ENCODE measurements at places on chromosomes 6 and 20.
A peak's percentile ranks its signal among the peaks of the same experiment; 100 is the strongest.

GRCh38 chr6:135161411-135162395 is 19.4 kb upstream of the MYB start:
- DNase-seq = no peak

DNA sequence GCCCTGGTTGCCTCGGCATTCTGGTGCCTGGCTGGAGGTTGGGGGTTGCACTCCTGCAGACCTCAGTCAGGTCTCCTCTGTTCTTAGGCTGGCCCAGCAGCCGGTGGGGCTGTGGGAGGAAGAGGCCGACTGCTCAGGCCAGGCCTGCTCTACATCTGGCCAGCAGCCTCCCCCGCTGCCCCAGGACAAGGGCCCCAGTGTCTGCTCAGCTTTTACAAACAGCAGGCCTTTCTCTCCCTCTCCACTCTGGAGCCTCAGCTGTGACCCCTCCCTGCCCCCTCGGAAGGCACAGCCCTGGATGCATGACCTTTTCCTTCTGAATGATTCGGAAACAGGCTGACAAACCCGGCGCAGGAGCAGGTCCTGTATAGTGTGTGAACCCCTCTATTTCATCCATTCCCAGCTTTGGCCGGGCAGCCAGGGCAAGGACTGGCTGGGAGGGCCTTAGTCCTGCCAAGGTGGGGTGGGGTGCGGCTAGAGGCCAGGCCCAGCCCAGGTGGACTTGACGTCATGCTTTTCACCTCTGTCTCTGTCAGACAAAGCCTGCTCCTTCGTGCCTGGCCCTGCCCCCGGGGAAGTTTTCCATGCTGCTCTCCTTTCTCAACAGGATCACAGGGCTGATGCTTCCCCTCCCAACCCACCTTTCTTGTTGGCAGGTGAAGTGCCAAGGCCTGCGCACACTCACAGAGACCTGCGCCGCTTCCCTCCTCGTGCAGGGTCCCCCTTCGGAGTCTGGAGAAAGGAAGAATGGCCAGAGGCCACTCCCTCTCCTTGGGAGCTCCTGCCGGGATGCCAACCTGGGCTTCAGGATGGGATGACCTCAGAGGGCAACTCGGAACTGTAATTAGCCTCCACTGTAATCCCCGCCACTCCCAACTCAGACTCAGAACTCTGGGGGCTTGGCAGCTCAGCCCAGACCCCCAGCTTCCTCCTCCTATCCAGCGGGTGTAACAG is 10.1 kb upstream of the ITPR3 start:
- DNase-seq = no peak

- DNase-seq = no peak
These were observed 183.0 kb upstream of the MMS22L start for GRCh38 chr6:97465877-97466561.

DNA sequence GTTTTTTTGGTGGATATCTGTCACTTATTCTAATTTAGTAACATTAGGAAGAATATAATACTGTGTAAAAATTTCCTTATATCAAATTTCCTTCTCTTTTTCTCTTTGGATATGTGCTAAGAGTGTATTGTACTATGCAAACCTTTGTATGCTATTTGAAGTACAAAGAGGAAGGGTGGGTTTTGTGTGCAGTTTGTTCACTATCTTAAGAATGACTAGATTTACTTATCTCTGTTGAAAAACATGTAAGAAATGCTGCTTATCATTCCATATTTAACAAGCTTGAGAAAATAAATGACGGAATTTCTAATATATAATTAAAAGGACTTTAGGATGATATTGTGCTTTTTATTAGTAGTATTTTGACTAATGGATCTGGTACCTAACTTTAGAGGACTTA is 13.1 kb downstream of the CD2AP start:
- no peak for DNase-seq

DNA sequence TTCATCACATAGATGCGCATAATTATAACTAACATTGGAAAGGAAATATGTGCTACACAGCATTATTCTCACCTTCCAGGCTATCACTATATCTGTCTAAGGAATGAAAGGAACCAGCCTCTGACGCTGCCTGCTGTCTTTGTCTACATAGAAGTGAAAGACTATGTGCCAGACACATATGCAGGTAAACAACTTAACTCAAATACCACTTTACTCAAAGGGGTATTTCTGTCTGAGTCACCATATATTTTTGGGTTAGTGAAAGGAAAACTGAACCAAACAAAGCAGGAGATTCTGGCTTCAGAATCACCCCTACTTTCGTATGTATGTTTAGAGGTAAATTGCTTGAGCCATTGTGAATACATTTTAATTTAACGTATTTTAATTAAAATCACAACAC is 328.6 kb upstream of the PLCB4 start:
- DNase-seq = no peak

- peak; percentile 19 for DNase-seq
These were observed 13.1 kb upstream of the CDK19 start for GRCh38 chr6:110828396-110828795.

GRCh38 chr6:157313531-157314467 is 9.5 kb downstream of the TMEM242 start:
- no peak for DNase-seq

DNA sequence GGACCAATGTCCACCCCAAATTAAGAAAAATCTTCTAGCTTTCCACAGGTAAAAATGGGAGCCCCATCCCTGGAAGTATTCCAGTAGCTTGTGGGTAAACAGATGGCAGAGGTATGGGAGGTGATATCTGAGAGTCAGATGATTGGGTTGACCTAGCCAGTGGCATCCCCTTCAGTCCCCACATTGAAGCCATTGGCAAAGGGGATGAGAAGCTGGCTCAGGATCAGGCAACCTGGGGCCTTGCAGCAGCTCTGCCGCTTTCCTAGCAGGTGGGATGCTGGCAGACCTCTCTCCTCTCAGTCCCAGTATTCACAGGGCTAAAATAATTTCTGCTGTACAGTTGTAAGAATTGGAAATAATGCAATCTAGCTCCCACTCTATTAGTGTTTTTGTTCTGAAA is 108.9 kb upstream of the KCNG1 start:
- DNase-seq = no peak

- no peak for DNase-seq
These were observed 92.8 kb downstream of the RWDD2A start for GRCh38 chr6:83285917-83286316.

- no peak for DNase-seq
These were observed 303.9 kb downstream of the CBLN4 start for GRCh38 chr20:55701467-55701866.

GRCh38 chr20:8661229-8661952 is 407.5 kb upstream of the PLCB4 start:
- DNase-seq = no peak

- DNase-seq = no peak
These were observed 24.5 kb downstream of the CD83 start for GRCh38 chr6:14142063-14142450.

- DNase-seq = peak; percentile 5
These were observed 24.7 kb upstream of the SRPK1 start for GRCh38 chr6:35945650-35946025.

DNA sequence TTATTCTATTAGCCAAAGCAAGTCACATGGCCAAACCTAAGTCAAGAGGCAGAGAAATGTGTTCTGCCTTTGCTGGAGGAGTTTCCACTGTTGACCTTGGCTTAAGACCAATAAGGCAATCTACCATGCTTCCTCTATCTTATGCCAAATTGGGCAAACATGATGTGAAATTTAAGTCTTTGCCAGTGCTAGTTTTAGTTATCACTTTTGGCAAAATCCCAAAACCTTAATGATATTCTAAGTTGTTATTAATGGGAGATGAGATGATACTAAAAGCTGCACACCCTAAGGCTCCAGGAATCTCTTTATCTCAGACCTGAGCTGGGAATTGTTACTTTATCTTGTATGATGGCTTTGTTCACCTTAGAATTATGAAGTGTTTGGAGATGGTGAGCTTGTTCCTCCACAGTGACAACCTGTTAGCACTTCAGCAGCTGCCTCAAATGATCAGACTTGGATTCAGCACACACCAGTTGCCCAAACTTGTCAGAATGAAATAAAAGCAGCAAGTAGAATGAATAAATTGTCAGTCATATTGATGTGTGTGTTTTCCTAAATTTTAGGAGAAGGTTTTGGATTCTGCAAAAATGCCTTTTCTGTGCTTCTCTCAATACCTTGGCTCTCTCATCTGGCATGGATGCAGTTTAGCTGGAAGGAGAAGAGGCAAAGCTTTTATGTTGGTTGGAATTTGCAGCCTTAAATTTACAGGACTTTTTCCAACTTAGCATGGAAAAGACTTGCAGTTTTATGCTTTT is 49.3 kb downstream of the RIN2 start:
- DNase-seq = no peak

DNA sequence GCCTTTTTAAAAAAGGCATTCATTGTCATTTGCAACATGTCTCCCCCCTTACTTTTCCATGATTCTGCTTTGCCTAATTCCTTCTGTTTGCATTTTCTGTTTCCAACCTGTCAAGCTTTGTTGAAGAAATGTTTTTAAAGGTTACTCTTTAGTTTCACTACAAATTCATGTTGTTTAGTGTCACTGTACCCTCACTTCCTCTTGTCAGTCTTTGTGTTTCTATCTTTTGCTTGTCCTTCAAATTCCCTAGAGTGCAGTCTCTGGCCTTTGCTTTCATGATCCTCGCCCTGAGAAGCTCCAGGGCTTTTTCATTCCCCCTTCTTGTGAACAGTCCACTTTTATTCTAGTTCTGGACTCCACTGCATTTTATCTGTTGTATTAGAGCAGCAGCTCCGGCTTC is 90.6 kb downstream of the MAP3K4 start:
- DNase-seq = no peak

DNA sequence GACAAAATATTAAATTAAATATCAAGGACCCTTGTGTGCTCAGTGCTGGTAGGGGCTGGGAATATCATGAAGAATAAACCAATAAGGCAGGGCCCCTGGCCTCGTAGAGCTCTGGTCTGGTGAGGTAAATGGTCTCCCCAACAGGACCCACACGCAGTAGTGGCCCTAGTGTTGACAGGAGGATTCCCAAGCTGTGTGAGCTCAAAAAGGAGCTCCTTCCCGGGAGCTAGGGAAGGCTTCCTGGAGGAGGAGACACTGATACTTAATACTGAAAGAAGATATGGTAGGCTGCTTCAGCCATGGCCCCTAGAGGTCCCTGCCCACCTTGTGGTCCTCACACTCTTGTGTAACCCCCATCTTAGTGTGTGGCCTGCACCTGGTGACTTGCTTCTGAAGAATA is 209.1 kb downstream of the NFATC2 start:
- DNase-seq = no peak

GRCh38 chr20:34791289-34792020 is 34.0 kb downstream of the NCOA6 start:
- peak; percentile 86 for DNase-seq

GRCh38 chr6:111759836-111760785 is 113.1 kb downstream of the FYN start:
- DNase-seq = peak; percentile 90

- DNase-seq = no peak
These were observed 171.0 kb upstream of the CITED2 start for GRCh38 chr6:139545206-139546105.

DNA sequence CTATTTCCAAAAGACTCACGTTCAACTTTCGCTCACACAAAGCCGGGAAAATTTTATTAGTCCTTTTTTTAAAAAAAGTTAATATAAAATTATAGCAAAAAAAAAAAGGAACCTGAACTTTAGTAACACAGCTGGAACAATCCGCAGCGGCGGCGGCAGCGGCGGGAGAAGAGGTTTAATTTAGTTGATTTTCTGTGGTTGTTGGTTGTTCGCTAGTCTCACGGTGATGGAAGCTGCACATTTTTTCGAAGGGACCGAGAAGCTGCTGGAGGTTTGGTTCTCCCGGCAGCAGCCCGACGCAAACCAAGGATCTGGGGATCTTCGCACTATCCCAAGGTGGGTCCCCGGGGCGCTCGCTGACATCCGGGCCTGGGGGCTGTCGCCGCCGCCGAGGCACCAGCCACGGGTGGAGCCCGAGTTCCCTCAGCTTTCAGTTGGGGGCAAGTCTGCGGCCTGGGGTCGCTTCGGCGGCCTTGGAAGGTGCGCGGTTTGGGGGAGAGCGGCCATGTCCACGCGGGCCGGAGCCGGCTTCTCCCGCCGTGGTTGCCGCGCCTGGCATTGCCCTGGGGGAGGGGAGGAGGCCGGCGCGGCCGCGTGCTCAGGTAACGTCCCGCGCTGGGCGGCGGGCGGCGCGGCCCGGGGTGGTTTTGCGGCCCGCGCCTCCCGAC is 429 bp downstream of the AMD1 start:
- DNase-seq = no peak

- peak; percentile 55 for DNase-seq
These were observed 185.1 kb downstream of the CLIC5 start for GRCh38 chr6:45830441-45831139.

DNA sequence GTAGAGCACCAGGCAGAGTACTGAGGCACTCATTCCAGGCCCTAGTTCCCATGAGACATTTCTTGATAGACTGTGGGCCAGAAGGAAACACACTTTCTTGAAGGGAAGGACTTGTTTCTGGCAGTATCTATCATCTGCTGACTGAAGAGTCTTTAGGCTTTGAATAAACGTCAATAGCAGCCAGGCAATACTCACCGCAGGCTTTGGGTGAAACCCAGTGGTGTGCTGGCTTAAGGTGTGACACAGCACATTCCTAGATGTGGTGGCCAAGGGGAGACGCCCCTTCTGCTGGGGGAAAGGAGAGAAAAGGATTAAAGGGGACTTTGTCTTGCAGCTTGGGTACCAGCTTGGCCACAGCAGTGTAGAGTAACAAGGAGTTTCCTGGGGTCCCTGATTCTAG is 1039.6 kb downstream of the HACE1 start:
- no peak for DNase-seq

DNA sequence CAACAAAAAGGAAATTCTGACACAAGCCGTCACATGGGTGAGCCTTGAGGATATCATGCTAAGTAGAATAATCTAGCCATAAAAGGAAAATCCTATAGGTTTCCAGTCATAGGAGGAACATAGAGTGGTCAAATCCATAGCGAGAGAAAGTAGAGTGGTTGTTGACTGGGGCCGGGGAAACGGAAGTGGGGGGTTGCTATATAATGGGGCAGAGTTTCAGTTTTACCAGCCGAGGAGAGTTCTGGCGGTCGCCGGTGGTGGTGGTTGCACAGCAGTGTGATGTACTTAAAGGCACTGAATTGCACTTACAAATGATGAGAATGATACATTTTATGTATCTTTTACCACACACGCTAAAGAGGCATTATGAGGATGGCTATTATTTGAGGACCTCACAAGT is 4.9 kb downstream of the GPR31 start:
- no peak for DNase-seq

GRCh38 chr6:129865013-129865412 is 3.9 kb upstream of the TMEM244 start:
- DNase-seq = no peak

DNA sequence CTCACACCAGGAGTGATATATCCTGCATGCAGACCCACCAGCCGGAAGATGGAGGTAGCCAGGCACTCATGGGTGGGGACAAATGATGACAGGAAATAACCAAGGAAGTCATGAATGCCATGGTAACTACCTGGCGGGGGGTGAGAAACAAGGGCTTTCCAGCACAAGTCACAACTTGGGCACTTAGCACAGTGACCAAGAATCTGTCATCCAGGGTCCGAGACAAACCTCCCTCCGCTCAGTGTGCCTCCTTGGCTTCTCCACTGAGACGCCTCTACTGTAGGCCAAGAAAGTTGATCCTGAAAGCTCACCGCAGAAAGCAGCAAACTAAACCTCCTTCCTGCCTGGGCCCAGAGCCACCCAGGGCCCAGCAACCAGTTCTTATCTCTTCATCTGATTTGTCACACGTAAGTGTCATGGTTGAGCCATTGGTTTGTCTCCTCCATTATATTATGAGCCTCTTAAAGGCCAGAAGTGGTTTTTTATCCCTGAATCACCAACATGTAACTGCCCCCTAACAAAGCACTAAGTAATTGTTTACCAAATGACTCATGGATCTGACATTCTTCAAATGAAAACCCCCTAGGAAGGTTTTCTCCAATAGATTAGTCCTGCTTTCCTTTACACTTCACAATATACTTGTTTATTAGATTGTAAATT is 84.3 kb upstream of the TAB2 start:
- peak; percentile 97 for DNase-seq

- peak; percentile 29 for DNase-seq
These were observed 631 bp downstream of the PLCB1 start for GRCh38 chr20:8132484-8133309.
